Keratinocyte (primary cell): ENCODE measurements at places on chromosomes 16 and 17.

GRCh38 chr17:65527857-65528591 is 33.4 kb downstream of the AXIN2 start:
- DNase-seq: no peak

DNA sequence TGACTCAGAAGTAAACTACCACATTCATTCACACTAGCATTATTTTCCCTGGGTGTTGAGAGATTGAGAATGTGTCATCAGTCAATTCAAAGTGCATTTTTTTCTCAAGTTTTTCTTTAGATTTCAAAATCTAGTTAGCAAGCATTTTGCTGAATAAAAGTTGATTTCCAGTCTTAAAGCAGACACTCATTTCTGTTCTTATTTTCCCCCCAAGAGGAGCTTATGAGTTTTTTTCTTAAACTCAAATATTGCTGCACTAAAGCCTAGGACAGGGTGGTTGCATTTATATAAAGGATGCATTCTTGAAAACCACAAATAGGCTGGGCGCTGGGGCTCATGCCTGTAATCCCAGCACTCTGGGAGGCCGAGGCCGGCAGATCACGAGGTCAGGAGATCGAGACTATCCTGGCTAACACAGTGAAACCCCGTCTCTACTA is 15.3 kb downstream of the CDH3 start:
- DNase-seq: no peak

DNA sequence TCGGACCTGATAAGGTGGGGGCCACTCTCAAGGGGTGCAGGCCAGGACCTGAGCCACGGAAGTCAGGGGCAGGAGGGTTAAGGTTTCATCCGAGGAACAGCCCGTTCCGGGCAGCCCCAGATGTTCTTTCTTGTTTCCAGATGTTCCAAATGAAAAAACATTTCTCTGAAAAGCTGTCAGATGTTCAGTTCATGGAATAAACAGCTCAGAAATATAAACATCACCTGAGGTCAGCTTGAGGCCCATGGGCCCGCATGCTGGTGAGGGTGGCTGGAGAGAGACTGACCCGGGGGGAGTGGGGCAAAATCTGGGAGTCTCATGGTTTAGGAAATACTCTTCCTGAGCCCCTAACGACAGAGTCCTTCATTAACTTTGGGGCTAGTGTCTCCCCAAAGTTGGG is 1.5 kb upstream of the CD79B start:
- DNase-seq: no peak

DNA sequence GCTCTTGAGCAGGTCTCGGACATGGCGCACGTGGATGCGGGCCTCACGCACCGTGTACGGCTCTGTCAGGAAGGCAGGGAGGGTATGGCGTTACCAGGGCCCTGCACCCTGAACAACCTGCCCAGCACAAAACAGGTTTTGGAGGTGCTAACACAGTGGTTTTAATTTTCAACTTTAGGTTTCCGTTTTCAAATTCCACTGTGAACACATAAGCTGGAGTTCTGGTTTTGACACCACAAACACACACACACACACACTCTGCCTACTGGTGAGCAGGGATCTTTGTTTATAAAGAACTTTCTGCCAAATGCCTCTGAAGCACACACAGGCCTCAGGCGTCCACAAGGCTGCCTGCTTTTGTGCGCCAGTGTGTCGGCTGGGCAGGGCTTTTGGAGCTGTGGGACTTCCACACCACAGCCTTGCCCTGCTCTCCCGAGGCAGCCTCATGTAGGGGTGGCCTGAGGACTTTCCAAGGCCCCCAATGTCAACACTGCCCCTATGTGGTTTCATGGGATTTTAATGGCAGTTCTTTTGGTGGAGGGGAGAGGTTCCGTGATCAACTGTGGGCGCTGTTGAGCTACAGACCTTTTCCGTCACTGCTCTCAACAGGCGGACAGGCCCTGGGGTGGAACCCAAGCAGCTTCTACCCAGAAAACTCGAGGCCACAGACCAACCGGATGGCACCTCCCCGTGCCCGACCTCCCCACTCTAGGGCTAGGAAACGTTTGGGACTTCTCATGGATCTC is 9.4 kb downstream of the CLUH start:
- no peak for DNase-seq

- DNase-seq: no peak
Observed at GRCh38 chr17:17994271-17995069, 21.8 kb downstream of the DRC3 start.

DNA sequence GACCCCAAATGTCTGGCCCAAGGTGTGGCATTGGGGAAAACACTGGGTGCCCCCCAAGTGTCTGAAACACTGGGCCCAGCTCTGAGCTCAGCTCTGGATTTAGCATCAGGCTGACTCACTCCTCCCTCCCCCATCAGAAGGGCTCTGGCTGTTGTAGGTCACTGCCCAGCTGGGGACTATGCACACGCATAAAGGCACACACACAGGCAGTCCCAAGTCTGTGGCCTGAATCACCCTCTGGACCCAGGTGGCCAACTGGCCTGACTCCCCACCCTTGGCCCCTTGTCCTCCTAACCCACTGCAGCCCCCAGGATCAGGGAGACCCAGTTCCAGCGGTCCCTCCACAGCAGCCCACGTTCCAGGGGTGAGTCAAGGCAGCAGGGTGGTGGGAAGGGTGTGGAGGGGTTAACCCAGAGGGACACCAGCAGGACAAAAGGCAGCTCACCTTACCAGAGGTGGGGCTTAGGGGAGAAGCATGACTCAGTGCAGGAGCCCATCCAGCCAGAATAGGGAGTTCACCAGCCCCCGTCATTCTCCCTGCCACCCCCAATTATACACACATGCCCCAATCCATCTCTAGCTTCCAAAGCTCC is 47.0 kb downstream of the MYO18A start:
- DNase-seq: no peak

GRCh38 chr17:43024407-43025289 is at the start of gene RND2:
Gene RND2 (plus strand): TSS chr17:43025231. CDS start chr17:43025348, 117 bp downstream.
- DNase-seq: peak; percentile 63

- no peak for DNase-seq
Observed at GRCh38 chr16:8855972-8856371, 12.8 kb downstream of the CARHSP1 start.

GRCh38 chr17:37507111-37507510 is 17.4 kb downstream of the DUSP14 start:
- DNase-seq: no peak

DNA sequence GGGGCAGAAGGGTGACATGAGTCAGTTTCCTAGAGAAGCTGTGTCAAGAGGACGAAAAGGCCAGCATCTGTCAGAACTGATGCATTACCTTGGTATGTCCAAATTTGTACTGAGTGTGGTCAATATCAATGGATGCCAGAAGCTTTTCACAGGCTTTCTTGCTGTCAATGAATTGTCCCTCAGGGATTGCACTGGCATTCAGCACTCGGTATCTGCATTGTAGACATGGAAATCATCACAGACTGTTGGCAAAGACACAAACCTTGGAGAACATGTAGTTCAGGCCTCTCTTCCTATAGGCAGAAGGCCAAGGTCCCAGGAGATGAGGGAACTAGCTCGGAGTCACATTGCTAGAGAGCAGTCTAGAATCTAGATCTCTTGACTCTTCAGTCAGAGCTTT is 16.6 kb downstream of the MYH3 start:
- DNase-seq: no peak

- DNase-seq: peak; percentile 69
Observed at GRCh38 chr17:31674717-31675349, 184.2 kb downstream of the COPRS start.

GRCh38 chr17:64497565-64498035 is 746 bp upstream of the POLG2 start:
- no peak for DNase-seq

GRCh38 chr16:3510416-3510815 is 9.6 kb downstream of the CLUAP1 start:
- DNase-seq: no peak

DNA sequence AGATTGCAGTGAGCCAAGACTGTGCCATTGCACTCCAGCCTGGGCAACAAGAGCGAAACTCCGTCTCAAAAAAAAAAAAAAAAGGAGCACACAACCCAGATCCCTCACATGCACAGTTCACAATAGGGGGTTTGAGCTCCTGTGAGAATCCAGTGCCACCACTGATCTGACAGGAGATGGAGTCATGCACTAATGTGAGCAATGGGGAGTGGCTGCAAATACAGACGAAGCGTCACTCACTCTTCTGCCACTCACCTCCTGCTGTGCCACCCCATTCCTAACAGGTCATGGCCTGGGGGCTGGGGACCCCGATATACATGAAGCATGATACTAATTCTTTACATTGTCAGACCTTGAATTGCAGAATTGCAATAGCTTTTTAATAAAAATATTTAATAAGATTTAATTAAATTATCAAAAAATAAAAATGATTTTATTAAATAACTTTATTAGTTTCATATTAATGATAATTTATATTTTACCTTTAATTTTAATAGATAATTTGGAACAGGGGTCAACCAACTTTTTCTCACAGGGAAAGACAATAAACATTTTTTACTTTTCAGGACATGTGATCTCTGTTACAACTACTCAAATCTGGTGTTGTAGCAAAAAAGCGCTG is 171.4 kb downstream of the COPRS start:
- no peak for DNase-seq

GRCh38 chr17:58092797-58093385 is 9.7 kb downstream of the DYNLL2 start:
- DNase-seq: no peak

DNA sequence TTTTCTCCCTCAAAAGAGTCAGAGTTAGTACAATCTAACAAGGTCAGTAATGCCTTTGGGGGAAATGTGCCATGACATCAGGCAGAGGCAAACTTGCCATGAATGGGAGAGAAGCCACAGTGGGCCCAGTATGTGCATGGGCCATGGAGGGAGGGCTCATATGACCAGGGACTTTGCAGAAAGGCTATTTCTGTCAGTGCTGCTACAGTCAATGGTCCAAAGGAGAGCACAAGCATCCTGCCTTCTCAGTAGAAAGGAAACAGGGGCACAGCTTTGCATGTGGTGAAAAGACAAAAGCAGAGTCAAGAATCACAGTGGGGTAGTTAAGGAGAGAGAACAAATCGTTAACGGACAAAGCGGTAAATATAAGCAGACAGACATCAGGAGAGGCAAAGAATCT is 11.2 kb upstream of the CORO6 start:
- DNase-seq: no peak

GRCh38 chr17:66976781-66977201 is 12.3 kb downstream of the CACNG4 start:
- DNase-seq: no peak

- DNase-seq: no peak
Observed at GRCh38 chr17:10171581-10171981, 26.8 kb downstream of the GAS7 start.

DNA sequence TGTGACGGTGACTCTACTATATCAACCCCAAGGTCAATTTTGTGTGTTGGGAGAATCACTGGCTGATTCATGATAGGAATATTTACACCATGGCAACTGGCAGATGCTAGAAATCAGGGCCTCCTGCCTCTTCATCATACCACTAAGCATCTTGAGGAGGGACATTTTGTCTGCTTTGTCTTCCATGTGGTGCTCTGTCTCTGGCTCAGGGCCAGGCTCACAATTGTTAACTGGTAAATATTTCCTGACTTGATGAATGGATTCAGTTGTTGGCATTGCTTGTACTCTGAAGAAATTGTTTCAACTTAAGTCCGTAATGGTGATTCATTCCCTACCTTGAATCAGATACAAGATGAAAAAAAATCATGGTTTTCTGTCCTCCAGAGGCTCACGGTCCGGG is 292.7 kb downstream of the HAPSTR1 start:
- DNase-seq: no peak

DNA sequence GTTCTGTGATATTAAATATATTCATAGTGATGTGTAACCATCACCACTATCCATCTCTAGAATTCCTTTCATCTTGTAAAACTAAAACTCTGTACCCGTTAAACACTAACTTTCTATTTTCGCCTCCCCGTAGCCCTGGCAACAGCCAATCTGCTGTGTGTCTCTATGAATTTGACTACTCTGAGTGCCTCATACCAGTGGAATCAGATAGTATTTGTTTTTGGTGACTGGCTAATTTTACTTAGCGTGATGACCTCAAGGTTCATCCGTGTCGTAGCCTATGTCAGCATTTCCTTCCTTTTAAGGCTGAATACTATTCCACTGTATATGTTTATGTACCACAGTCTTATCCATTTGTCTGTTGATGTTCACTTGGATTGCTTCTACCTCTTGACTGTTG is 18.2 kb downstream of the CHD9 start:
- no peak for DNase-seq

DNA sequence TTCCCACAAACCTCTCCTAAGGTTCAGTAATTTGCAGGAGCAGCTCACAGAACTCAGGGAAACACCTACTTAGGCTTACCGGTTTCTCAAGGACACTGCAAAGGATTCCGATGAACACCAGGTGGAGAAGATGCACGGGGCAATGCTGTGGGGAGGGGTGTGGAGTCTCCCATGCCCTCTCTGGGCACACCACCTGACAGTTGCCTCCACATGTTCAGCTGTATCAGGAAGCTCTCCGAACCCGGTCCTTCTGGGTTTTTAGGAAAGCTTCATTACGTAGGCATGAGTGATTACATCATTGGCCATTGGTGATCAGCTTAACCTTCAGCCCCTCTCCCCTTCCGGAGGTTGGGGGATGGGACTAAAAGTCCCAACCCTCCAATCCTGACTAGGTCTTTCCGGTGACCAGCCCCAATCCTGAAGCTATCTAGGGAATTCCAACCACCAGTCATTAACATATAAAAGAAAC is 21.6 kb downstream of the C17orf58 start:
- no peak for DNase-seq

DNA sequence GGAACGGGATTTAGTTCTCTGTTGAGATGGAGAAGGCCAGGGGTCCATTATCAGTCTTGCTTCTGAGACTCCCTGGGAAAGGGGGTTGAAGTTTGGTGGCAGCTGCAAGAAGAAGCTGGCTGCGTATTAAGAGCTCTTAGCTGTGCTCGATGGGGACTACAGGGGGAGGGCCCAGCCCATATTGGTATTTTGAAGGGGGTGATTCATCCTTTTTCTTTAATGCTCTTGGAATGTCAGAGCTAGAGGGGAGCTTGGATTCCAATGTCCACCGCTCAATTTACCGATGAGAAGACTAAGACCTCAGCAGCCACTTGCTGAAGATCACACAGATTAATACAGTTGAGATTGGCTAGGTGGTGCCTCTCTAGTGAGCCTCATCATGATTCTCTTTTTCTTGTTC is 5.0 kb downstream of the NOG start:
- no peak for DNase-seq

- DNase-seq: no peak
Observed at GRCh38 chr17:1899403-1900000, 69.7 kb downstream of the RPA1 start.

DNA sequence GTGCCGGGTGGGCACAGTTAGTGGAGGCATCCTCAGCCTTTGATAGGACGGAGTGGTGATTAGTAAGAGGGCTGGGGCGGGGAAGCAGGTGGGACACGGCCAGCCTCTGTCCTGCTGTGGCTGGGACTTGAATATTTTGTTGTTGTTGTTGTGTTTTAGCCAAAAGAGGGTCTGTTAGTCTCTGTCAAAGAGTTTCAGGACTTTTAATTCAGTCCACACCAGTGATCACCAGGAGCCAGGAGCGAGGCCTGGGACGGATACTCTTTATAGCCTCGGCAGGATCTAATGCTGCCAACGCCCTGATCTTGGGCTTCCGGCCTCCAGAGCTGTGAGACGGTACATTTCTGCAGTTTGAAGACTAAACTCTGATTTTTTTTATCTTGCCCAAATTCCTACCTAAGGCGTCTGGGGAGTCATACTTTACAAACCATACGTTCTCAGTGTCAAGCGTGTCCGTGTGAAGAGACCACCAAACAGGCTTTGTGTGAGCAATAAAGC is 2.9 kb upstream of the RNF213 start:
- DNase-seq: no peak
